ENCODE measurements at places on chromosomes 2 and 18.

DNA sequence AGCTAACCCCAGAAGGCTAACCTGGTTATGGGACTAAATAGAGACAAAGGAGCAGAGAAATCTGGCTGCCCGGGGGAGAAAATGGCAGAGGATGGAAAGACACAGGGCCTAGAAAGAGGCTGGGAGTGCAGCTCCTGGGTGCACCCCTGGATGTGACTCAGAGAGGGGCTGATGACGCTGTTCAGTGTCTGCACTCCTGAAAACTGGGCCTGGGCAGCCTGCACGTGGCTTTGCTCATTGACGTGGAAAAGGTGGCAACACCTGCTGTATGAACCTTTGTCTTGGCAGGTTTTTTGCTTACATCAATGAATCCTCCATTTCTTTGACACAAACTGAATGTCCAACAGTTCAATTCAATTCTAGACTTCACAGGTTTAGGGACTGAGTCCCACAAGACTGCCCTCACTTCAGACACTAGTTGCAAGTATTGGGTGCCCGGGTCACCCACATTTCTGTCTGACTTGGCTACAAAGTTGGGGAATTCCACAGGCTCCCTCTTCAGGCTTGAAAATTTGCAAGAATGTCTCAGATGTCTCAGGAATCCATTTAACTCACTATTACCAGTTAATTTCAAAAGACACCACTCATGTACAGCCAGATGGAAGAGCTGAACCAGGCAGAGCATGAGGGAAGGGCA lies 47.3 kb upstream of the PUM2 start:
- DNase-seq: no peak

GRCh38 chr2:46747297-46747818 lies 168.2 kb downstream of the MCFD2 start:
- DNase-seq: no peak

DNA sequence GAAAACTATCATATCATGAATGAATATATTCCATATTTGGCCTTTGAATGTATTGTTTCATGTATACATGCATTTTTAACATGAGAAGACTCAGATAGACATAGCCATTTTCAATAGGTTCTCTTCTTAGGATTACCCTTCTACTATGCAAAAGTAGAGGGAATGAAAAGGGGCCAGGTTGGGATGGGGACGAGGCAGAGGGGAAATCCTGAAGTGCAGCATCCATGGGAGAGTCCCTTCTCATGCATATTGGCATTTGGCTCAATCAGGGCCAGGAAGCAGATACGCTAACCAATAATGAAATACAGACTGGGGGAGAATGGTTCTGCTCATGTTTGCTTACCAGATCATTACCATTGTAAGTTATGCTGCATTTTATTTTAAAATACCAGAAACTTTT lies 475.8 kb downstream of the STK39 start:
- DNase-seq: no peak

DNA sequence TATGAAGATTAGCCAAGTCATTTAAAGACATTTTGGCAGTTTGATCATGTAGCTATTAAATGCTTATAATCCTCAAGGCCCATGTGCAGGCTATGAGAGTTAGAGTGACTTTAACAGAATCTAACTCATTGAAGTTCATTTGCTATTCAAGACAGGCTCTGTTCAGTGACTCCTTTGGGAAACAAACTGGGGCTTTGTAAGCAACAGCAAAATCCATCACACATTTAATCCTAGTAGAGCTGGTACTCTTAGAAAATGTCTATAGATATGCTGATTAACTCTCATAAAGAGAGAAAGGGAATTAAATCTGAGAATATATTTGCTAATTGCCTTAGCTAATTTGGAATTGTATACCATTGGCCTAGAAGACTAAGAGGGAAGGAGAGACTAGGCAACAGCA lies 182.8 kb upstream of the SESTD1 start:
- no peak for DNase-seq

DNA sequence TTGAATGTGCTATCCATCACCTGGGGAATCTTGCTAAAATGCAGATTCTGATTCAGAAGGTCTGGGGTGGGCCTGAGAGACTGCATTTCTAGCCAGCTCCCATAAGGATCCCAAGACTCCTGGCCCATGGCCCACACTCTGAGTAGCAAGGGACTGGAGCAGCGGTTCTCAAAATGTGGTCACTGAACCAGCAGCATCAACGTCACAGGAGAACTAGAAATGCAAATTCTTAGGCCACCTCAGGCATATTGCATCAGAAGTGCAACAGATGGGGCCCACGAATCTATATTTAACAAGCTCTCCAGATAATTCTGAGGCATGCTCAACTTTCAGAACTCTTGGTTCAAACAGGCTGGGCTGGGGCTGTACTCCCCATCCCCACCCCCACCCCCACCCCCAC lies 74.6 kb downstream of the DHRS9 start:
- DNase-seq: no peak

DNA sequence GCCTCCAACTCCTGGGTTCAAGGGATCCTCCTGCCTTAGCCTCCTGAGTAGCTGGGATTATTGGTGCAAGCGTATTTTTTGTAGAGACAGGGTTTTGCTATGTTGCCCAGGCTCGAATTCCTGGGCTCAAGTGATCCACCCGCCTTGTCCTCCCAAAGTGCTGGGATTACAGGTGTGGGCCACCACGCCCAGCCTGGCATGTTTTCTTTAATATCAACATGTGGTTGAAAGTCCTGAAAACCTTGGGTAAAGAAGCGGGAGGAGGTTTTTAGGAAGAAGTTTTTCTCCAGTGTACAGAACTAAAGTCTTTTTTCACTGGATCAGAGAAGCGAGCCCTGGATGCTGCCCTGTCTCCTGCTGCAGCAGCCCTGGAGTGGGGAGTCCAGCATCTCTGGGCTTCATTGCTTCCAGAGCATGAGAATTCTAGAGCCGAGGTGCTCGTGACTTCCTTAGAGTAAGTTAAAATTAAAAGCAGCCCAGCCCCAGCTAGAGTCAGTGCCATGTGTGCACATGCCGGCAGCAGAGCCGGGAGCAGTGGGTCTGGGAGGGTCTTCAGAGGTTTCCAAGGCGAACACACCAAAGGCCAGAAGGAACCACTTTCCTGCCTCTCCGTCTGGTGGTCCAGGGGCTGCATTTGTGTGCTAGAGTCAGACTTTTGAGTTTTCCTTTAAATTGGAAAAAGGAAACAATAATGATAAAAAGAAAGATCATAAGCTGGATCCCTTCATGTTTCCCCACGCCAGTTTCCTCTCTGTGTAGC lies 31.2 kb downstream of the ITGB1BP1 start:
- no peak for DNase-seq

DNA sequence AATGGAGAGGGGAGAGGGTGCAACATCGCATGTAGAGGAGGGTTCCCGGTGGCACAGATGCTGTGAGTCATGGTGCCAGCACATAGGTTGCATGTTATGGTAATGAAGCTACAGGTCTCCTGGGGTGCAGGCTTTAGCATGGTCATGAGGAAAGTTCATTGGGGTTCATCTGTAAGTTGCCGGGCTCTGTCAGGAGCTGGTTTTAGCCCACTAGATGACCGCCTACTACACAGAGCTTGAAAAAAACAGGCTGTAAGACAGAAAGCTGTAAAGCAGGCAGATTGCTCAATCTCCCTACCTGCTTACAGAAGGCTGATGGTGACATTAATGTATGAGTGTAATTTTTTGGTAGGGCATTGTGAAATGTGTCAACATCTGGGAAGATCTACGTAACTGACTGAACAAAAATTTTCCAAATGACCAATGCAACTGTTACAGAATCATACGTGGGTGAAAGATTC lies 23.9 kb downstream of the DYSF start:
- no peak for DNase-seq

- no peak for DNase-seq
Measured at GRCh38 chr18:36711014-36711725, 117.6 kb downstream of the TPGS2 start.

GRCh38 chr2:2851316-2851715 lies 520.2 kb upstream of the MYT1L start:
- no peak for DNase-seq

- DNase-seq: no peak
Measured at GRCh38 chr2:30310371-30310770, 79.0 kb downstream of the LBH start.

All from activated CD4-positive, alpha-beta T cell treated with anti-CD3 and anti-CD28 coated beads, Interleukin-2, amount 10 ng/mL, durations not matched to agents 24 days and 14 days (primary cell).